ENCODE measurements at places on chromosomes 6 and 20.

- DNase-seq, result no peak
Measured at GRCh38 chr6:39792540-39793450, 619 bp downstream of the DAAM2 start.

- no peak for DNase-seq
Measured at GRCh38 chr20:58524814-58525213, 9.6 kb upstream of the APCDD1L start.

DNA sequence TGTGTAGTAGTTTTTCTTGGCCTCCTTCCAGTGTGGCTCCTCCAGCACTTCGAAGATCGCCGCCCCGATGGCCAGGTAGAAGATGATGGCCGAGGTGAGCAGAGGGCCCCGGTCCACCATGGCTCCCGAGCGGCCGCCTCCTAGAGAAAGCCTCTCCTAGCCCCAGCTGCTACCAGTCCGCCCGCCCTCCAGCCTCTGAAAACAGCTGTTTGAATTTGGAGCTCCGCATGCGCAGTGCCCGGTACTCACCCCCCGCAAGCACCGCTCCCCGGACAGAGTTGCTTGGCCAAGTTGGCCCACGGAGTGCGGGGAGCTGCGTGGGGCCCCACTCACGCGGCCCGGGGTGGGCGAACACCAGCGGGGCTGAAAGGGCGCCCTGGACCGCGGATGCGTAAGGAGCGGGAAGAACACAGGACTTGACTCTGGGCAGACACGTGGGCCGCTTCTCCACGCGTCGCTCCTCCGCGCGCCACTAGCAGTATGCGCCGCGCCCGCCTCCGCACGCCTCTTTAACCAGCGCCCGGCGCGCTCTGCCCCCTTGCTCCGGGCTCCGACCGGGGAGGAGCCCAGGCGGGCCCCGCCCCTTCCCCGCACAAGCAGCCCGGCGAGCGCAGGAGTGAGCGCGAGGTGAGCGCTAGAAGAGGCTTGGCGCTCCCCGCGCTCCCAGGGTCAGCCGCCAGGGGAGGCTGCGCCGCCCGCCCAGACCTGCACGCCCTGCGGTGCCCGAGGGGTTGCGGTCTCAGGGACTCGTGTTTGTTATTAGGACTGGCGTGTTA lies at the start of gene KCNK5:
KCNK5 (minus strand) TSS at position 484 of the 776 bp plus-strand sequence; CDS start at position 120, 364 bp downstream.
- peak; percentile 76 for DNase-seq

GRCh38 chr20:44436393-44436792 lies 39.3 kb upstream of the TTPAL start:
- no peak for DNase-seq

GRCh38 chr6:132592855-132593254 lies 3.3 kb upstream of the TAAR5 start:
- DNase-seq, result no peak

DNA sequence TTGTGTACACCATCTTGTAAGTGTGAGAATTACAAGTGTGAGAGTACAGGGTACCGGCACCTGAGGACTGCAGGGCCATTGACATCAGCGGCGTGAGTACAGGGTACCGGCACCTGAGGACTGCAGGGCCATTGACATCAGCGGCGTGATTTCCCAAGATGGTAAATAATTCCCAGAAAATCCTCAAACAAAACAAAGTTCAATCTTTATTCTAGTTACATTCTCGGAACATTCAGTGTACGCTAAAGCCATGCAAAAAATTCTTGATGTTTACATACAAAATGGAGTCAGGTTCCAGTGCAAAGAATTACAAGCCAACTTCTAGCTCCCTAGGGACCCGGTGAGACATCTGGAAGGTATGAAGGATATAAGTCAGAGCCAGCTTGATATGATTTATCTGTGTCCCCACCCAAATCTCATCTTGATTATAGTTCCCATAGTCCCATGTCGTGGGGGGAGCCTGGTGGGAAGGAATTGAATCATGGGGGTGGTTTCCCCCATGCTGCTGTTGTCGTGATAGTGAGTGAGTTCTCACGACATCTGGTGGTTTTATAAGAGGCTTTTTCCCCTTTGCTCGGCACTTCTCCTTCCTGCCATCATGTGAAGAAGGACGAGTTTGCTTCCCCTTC lies 172.7 kb downstream of the TTLL2 start:
- DNase-seq, result no peak

- no peak for DNase-seq
Measured at GRCh38 chr20:63530788-63531160, 6.4 kb downstream of the PTK6 start.

- DNase-seq, result no peak
Measured at GRCh38 chr6:40900791-40901190, 138.2 kb downstream of the UNC5CL start.

DNA sequence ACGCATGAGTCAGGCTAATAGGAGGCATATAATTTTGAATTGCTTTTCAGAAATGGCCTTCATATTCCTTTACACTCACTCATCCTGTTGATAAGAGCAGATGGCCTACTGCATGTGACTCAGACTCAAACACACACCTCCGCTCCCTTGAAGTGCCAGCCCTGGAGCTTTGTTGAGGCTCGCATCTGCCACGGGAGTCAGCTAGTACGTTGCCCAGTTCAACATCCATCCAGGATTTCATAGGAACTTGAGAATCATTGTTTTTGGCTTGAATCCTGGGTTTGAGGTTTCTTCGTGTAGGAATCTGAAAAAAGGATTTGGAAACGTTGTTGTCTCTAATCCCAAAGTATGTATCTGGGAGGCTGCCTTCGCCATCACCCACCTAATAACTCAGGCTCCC lies 87.4 kb upstream of the JAG1 start:
- DNase-seq, result no peak

- no peak for DNase-seq
Measured at GRCh38 chr6:20978151-20978614, 443.9 kb downstream of the CDKAL1 start.

DNA sequence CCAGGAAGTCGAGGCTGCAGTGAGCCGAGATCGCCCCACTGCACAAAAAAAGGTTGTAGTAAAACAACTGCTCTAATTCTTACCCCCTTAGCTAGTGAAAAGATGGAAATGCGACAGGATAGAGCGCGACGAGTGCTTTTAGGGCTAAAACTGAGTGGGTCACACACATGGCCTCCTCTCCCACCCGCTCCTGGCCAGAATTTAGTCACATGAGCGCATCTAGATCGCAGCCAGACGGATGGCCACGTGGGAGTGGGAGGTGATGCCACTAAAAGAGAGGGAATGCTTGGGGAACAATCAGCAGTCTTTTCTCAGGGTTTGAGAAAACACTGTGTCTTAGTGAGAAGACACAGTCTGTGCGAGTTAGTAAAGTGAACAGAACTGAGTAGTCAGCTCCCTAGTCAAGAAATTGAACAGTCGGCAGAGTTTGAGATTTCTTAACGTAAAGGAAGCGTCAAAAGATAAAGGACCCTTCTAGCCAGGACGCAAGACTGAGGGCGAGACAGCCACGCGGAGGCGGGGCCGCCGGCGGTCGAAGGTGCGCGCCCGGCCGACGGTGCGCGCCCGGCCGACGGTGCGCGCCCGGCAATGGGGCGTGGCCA lies 664 bp upstream of the ACTR5 start:
- no peak for DNase-seq

- no peak for DNase-seq
Measured at GRCh38 chr6:19892260-19892659, 55.1 kb downstream of the ID4 start.

- no peak for DNase-seq
Measured at GRCh38 chr20:59605601-59606364, 1.4 kb downstream of the PHACTR3 start.

- no peak for DNase-seq
Measured at GRCh38 chr6:11833626-11834592, 55.3 kb upstream of the ADTRP start.

- no peak for DNase-seq
Measured at GRCh38 chr6:84269947-84270733, 42.7 kb upstream of the CEP162 start.

GRCh38 chr20:7087803-7088202 lies 320.3 kb downstream of the BMP2 start:
- DNase-seq, result no peak

DNA sequence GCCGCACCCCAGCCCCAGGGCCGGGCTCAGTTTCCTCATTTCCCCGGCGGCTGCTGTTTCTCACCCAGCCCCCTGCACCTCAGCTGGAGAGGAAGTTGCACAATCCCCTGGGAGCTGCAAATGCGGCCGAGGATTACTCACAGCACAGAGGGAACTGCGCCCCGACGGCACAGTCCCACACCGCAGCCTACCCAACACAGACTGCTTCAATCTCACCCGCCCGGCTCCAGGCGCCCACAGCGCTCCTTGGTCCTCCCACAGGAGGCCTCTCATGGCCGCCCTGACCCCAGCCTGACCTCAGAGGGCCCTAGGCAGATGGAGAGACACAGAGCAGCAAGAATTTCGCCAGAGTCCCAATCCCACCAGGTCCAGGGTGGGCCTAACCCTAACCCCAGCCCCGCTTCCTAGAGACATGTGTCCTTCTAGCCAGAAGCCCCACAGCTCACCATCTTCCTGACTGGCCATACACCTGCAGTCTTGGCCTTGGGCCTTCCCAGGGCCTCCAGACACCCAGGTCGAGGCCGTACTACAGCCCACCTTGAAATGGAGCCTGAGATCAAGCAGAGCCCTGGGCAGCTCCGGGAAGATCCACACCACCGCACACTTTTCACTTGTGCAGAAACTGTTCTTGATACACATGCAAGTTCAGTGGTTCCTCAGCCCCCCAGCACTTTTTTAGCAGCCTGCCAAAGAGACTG lies 11.7 kb downstream of the TFEB start:
- no peak for DNase-seq

GRCh38 chr6:81575442-81575841 lies 177.0 kb downstream of the TENT5A start:
- no peak for DNase-seq

- DNase-seq, result no peak
Measured at GRCh38 chr6:35683267-35683666, 5.4 kb downstream of the FKBP5 start.

GRCh38 chr20:3218307-3218988 lies 9.2 kb downstream of the ITPA start:
- peak; percentile 69 for DNase-seq

GRCh38 chr6:148242180-148242579 lies 100.5 kb upstream of the SASH1 start:
- no peak for DNase-seq

DNA sequence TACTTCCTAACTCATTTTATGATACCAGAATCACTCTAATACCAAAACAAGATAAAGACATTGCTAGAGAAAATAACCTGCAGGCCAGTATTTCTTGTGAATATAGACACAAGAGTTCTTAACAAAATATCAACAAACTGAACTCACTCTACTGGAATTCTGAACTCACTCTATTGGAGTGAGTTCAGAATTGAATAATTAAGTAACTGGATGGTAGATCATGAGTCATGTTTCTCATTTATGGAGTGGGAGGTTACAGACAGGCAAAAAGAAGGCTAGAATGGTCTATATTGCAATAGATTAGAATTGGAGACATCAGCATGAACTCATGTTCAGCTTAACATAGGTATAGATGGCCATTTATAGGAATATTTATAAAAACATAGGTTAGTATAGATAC lies 26.6 kb upstream of the C6orf58 start:
- no peak for DNase-seq

DNA sequence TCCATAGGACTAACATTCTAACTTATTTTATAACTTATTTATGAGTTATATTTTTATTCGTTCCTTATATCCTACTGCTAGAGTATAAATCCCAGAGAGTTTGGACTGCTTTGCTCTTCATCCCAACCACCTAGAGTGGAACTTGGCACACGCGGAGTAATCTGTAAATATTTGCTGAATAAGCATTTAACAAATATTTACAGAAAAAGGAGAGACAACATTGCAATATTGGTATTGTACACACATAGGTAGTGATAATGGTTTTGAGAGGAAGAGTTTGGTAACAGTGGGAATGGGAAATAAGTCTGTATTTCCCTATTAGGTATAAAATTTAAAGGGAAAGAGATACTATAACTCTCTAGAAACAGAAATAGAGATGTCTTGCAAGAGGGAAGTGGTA lies 634.8 kb upstream of the CITED2 start:
- DNase-seq, result no peak

DNA sequence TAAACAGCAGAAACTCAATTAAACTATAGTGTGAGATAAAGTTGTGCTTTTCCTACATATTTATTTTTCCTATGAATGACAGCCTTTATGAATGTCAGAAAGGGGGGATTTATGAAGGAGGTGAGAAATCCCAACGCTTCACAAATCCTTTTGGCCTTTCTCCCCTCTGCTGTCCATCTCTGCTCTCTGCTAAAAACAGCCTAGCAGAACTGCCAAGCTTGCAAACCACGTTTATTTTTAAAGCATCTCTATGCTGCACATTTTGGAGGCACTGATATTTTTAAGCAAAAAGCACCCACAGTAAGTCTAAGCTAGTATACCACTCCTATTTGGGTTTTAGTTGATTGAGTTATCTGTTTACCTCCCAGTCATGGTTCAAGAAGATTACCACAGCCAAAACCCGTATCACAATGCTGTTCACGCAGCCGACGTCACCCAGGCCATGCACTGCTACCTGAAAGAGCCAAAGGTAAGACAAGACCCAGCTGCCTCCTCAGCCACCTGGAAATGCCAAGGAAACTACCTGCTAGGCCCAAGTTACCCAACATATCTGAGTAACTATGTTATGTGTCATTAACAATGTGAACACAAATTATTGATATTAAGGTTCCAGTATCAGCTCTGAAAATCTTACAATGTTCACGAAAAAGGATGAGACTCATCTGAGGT lies 96.3 kb downstream of the MTFR2 start:
- no peak for DNase-seq

DNA sequence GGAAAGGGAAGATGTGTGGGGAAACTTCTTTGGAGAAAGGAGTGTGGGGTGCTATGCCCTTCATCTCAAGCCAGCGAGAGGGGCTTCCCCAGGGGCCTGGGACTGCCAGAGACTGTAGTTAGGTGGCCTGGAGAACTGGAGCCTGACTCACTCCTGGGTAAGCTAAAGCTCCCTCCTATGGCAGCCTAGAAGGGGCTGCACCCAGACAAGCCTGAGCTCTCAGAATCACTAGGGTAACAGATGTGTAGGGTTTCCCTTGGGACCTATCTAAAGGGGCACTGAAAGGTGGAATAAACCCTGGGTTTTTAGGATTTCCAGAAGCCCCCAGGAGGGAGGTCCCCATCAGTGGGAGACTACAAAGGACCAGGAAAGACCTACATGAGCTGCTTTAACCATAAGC lies 1.6 kb upstream of the ARMC2 start:
- DNase-seq, result no peak

- no peak for DNase-seq
Measured at GRCh38 chr20:50278377-50278683, 87.7 kb downstream of the CEBPB start.

DNA sequence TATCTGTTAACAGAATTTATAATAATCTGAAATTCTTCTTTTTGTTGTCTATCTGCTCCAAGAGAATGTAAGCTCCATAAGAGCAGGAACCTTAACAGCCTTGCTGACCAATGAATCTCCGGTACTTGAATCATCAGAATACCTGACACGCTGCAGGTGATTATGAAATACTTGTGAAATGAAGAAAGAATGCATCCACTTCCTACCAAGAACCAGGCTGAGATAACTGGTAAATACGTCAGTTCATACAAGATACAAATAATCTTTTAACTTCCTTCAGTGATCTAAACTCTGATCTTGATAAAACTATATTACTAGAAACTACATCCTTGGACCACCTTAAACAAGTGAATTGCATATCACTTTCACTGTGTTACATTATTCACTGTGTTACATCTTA lies 116.2 kb downstream of the MAP3K5 start:
- DNase-seq, result no peak

Measured in stimulated activated CD8-positive, alpha-beta memory T cell treated with anti-CD3 and anti-CD28 coated beads, Interleukin-7, amount 100 ng/mL, for 48 hours (primary cell).